ENCODE measurements at places on chromosomes 6 and 20.
A peak's percentile ranks its signal among the peaks of the same experiment; 100 is the strongest.

- no peak for DNase-seq
These were observed 3.1 kb downstream of the BICRAL start for GRCh38 chr6:42784717-42785498.

DNA sequence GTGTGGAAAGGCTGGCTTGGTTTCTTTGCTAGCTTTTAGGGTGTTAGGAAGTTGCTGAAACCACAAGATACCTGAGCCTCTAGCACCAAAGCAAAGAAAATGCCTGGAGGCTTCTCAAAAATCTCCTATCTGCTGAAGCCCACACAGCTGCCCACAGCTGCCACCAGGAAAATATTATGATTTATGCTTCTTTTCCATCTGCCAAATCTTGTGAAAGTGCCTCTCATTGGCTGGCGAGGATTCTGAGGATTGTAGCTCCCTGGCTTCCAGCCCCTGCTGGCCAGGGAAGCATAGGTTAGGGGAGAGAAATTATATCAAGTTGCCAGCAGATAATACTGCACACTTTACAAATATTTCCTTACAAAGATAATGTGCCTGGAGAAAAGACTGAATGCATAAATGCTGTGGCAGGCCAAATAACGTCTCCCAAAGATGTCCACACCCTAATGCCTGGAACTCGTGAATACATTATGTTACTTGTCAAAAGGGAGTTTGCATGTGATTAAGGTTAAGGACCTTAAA is 98.4 kb downstream of the MRPL14 start:
- DNase-seq = no peak

DNA sequence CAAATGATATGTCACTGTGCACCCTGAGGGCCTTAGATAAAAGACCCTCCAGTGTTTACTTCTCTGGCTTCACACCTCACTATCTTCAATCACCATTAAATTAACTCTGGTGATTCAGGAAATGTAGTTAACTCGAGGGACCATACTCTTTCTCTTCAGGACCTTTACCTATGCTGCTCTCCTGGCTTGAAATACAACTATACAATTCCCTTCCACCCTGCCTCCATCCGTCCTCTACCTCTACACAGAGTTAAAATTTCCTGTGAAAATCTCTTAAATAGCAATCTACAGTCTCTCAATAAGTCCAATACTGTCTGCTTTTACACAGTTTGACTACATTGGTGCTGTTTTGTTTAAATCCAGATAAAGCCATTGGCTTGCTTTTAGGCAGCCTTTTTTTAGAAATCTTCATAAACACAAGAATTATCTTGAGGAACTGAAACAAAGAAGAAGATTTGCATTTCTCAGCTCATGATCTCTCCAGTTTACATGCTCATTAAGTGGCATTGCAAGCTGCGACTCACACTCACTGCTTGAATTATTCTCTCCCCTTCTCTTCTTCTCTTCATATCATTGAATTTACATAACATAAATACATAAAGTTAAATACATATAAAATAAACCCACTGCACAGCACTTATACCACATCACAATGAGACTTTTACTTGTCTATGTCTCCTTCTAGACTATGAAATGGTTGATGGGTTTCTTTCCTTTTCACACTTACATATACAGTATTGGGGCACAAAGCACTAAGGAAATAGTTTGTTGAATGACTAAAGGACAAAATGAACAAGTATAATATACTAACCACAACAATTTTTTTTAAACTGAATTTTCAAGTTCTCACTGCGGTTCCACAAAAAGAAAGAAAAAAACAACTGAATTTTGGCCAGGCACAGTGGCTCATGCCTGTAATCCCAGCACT is 239.0 kb upstream of the KCNQ5 start:
- DNase-seq = no peak

DNA sequence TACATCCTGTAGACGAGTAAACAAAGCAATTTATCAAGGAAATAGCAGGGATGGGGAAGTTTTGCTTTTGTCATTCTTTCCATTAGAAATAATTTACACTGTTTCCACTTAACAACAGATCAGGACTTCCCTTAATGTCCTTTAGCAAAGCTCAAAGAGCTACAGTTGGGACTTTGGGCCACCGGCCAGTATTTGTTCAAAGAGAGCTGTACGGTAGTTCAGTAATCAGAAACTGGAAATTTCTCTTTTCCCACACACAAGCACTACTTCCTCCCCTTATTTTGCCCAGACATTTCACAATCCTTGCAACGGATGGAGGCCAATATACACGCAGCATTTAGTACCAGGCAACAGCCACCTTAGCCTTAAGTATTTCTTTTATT is 12.1 kb upstream of the HINT3 start:
- peak; percentile 93 for DNase-seq
